Fibroblast of villous mesenchyme (primary cell): ENCODE measurements at places on chromosomes 1 and 21. TPM values are rescaled to one million over a fixed set of nuclear protein-coding genes. Genes with fewer than 3 reads are reported as not detected.

DNA sequence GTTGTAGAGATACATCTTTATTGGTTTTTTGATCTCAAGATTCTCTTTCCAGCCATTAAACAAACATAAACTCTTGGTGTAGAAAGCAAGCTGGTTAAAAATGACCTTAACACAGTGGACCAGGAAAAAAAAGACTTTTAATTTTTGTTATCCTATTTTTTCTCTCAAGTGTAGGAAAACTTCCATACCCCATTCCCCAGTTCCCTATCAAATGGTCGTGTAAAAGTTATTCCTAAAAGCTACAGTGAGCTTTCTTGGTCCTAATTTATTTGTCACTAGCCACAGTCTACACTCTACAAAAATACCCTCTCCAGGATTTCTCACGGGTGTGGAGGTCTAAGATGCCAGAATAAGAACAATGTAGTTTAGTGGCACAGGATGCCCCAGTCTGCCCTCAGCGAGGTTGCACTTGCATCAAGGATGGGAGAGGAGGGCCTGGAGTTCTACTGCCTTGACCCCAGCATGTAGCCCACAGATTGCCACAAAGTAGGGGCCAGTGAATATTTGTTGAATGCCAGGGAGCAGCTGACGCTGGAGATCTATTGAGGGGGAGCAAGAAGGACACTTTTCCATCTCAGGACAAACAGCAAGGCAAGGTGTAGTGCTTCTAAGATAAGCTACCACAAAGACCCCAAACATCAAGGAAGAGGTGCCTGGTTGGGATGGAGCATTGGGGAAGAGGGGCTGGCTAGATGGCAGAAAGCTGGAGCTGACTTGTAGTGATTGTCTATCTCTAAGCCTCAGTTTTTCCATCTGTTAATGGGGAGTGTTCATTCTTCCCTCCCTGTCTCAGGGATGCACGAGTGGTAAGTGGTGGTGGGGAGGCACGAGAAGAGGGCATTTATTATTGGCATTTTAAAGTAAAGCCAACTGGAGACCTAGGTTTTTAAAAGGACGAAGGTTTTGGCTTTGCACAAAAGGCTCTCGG is 1.8 kb downstream of the MYCL start:
- no peak for DNase-seq

DNA sequence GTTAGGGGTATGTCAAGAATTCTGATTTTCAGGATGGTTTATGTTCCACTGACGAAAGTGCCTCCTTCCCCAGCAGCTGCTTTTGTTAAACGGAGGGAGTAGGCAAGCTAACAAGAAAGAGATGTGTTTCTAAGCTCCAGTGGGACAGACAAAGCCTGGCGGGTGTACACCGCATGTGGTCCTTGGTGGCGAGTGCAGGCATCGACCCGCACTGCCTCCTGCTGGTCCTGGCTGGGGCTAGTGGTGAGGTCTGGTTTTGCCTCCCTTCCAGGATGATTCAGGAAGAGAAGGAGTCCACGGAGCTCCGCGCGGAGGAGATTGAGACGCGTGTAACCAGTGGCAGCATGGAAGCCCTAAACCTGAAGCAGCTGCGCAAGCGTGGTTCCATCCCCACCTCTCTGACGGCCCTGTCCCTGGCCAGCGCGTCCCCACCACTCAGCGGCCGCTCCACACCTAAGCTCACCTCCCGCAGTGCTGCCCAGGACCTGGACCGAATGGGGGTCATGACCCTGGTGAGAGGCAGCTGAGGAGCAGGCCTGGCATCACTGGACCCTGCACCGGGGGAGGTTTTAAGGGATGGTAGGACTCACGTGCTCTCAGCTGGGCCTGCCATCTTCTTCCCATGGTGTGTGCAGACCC is 29.0 kb downstream of the PPFIA4 start:
- DNase-seq: no peak

DNA sequence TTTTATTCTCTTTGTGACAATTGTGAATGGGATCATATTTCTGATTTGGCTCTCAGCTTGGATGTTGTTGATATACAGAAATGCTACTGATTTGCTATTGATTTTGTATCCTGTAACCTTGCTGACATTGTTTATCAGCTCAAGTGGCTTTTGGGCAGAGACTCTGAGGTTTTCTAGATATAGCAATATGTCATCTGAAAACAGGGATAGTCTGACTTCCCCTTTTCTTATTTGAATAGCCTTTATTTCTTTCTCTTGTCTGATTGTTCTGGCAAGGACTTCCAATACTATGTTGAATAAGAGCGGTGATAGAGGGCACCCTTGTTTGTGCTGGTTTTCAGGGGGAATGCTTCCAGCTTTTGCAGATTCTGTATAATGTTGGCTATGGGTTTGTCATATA is 150.8 kb downstream of the FASLG start:
- no peak for DNase-seq

Gene SERPINC1
- not detected in 2 replicates for total RNA-seq

Gene CD52
- not detected in 2 replicates for total RNA-seq

DNA sequence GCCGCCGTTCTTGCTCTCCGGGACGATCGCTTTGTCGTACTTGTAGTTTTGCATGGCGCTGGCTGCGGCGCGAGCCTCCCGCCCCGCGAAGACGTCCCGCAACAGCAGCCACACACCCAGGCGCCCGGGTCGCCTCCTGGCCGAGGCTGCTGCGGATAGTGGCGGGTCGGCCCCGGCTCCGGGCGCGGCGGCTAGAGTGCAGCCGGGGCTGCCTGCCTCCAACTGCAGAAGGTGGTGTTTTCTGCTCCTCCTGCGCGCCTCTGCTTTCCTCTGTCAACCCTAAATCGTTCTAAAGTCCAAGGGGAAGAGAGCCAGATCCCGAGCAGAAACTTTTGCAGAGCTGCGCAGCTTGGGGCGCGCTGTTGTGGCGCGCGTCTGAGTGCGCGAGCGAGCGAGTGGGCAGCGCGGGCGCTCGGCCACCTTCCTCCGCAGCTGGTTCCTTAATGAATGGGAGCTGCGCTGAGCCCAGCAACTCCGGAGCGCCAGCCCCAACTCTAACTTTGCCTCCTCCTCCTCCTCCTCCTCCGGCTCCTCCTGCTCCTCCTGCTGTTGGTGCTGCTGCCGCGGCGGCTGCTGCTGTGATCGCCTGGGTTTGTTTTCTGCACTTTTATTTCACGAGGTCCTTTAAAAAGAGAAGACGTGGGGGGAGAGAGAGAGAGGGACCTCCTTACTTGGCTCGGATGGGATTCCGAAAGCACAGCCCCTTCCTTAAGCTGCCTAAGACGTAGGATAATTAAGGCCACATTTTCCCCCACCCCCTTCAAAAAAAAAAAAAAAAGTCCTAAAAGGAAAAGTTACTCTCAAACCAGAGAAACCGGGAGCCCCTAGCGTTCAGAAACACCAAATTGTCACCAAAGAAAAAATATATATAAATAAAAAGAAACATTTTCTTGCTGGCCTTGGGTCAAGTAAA is at the start of gene PLPP3:
PLPP3 (minus strand) TSS at position 601 of the 913 bp plus-strand sequence; CDS start at position 54, 547 bp downstream.
- DNase-seq: peak; percentile 89

GRCh38 chr1:196858811-196859210 is 29.0 kb upstream of the CFHR4 start:
- no peak for DNase-seq

Gene RXFP4
- not detected in 2 replicates for total RNA-seq

Gene CFAP74
- total RNA-seq: not detected in 2 replicates

DNA sequence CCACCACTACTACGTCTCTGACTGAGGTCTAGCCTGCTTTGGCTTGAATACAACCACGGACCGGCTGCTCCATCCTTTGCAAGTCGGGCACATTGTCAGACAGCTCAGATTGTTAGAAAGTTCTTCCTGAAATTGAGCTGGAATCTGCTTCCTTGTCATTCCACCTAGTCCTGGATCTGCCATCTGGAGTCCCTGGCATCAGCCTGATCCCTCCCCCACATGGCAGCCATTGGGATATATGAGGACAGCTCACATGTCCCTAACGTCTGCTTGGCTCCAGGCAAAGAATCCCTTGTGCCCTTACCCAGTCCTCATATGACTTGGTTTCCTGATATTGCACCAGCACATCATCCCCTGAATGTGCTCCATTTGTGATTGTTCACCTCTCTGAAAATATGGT is 56.3 kb upstream of the SYT6 start:
- no peak for DNase-seq

Gene WNT3A
- total RNA-seq: not detected in 2 replicates

Gene NFASC
- total RNA-seq: 1.7 and 1.9 TPM in 2 replicates

GRCh38 chr21:17472592-17473271 is 40.1 kb upstream of the CXADR start:
- no peak for DNase-seq

Gene MPL
- not detected in 2 replicates for total RNA-seq

Gene PROX1
- under 0.01 TPM in 2 replicates for total RNA-seq

GRCh38 chr1:115544131-115544530 is 97.6 kb upstream of the VANGL1 start:
- peak; percentile 68 for DNase-seq

GRCh38 chr1:30768159-30768829 is 10.7 kb upstream of the LAPTM5 start:
- no peak for DNase-seq

Gene RHBDL2
- 0.97 and 1.7 TPM in 2 replicates for total RNA-seq

DNA sequence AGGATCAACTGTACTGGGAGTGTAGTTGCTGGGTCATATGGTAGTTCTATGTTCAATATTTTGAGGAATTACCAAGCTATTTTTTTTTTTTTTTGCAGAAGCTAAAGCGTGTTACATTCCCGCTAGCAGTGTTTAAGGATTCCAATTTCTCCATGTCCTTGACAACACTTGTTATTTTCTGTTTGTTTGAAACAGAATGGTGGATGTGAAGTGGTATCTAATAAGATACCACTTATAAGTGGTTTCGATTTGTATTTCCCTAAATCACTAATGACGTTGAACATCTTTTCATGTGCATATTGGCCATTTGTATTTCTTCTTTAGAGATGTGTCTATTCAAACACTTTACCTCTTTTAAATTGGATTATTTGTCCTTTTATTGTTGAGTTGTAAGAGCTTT is 112.2 kb downstream of the DISP1 start:
- no peak for DNase-seq

DNA sequence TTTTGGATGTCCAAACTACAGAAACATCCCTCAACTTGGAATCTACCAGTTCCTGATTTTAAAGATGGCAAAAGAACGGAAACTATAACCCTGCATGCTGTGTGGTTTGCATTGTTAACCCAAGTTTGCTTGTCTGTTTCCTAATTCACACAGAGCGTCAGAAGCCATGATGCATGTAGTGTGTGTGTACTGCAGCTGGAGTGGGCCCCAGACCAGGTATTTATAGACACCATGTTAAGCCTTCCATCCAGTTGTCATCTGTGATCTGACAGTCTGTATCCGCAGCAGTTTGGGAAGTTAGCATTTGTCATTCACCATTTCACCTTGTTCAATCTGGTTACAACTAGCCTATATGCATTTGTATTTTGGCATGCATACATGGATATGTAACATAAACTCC is 27.7 kb upstream of the PLEKHM2 start:
- no peak for DNase-seq

GRCh38 chr1:97849345-97850340 is 71.2 kb downstream of the DPYD start:
- peak; percentile 86 for DNase-seq

- DNase-seq: no peak
These were observed 15.4 kb upstream of the TSPAN1 start for GRCh38 chr1:46159516-46159915.

Gene LENEP
- 0.32 and 0.43 TPM in 2 replicates for total RNA-seq

Gene FCRL5
- total RNA-seq: not detected in 2 replicates

DNA sequence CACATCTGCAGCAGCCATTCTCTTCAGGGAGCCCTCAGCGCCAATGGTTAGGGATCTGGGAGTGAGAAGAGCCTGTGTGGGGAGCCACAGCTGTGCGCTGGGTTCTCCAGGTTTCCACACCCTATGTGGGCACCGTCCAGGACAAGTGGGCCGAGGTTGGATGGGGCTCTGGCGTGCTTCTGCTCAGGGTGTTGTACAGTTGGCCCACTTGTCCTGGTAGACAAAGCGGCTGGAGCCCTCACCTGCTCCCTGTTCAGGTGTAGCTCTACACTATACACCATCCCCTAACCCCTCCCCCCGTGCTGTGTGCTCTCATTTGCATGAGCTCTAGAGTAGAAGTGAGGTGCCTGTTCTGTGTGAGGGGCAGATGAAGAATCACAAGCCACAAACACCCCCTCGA is 12.2 kb downstream of the SH3BP5L start:
- DNase-seq: no peak

DNA sequence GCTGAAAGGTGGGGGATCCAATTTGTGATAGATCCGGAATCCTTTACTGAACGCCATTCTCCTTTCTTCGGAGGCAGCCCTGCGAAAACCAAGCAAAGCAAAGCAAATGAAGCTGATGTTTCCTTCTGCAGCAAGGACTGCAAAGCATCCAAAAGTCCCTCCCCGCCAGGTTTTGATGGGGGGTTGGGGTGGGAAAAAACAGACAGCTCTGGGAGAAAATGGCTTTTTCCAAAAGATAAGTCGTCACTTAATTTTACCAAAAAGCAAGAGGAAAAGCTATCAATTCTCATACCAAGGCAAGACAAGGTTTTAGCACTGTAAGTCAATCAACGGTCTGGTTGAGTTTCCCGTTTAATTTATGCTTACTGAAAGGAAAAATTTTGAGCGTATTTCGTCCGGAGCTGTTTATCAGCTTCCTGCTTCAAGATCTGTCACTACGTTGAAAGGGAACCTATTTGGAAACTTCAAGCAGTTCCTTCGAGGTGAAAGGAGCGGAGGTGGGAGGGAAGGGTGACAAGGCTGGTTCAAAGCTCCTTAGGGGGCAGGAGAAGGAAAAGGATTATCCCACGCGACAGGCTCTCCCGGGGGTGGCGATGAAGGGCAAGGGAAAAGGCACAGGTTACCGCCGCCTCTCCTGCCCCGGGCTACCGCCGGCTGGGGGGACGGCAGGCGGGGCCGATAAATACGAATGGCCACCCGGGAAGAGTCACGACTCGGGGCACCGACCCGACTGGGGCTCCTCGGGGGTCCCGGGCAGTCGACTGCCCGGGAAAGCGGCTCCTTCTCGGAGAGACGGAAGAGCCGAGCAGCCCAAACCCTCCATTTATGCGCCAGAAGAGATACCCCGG is 750 bp downstream of the SYNJ1 start:
- DNase-seq: peak; percentile 37

Gene RPS6KC1
- 37.7 and 41.5 TPM in 2 replicates for total RNA-seq

DNA sequence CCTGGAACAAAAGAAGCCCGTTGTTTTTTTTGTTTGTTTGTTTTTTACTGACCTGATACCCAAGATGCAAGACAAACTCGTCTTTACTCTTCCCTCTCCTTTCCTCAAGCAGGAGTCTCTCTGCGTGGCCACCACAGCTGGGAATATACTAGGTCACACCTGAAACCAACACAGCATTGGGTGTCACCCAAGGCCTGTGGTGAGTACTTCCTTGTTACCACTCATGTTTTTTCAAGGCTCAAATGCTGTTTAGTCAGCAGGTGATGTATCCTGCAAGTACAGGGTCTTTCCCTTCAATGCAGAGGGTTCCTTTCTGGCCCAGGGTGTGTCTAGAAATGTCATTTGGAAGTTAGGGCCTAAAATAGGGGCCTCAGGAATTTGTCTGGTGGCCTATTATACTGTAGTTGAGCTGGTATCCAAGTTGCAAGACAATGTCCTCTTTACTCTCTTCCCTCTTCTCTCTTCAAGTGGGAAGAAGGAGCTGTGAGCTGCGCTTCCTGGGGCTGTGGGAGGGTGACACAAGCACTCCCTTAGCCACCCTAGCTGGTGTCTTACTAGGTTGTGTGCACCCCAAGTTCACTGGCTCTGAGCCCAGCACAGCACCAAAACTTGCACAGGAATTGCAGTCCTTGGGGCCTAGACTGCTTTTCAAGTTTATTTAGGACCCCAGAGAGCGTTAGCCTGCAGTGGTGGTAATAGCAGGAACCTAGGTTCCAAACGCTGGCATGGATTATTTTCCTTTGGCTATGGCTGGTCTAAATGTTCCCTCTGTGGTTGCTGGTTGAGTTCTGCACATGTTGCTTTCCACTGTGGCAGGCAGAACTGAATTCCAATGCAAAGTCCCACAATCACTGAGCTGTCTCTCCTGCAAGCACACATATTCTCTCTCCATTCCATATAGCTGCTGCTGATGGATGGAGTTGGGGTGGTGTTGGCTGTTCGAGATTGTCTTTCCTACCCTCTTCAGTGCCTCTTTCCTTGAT is 91.4 kb upstream of the LYPLAL1 start:
- no peak for DNase-seq
